AML-193 (cell line): ENCODE measurements at places on chromosomes 2 and 18.

DNA sequence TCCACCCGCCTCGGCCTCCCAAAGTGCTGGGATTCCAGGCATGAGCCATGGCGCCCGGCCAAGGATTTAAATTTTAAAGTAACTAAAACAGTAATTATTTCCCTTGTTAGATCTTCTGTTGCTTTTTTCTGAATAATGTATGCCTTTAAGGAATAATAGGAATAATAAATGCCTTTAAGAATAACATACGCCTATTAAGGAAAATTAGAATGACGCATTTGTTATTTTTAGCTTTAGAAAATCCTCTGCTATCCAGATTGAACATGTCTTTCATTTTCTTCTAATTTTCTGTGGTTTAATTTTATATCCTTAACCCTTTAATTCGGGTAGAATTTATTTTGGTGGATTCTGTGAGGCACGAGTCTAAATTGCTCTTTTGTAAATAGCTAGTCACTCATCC, 23.1 kb upstream of the TMBIM1 start:
- DNase-seq: no peak

- no peak for DNase-seq
Measured at GRCh38 chr2:169050476-169051240, 18.7 kb upstream of the DHRS9 start.

DNA sequence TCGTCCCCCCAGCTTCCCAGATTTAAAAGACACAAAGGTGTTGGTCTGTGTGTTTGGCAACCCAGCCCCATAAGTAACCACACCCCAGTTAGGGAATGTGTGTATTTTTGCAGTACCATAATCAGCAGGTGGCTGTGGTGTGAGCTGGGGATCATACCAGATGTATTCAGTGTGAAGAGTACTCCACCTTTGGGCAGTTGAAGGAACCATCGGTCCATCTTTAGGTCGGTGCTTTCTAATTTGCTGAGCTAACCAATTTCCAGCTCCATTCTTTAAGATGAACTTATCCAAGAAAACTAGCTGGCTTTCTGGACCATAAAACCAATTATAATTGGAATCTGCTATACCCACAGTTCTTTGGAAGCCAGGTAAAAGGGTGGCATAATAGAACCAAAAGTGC, 3.2 kb downstream of the DSEL start:
- no peak for DNase-seq

GRCh38 chr2:210072922-210073509, 70.6 kb downstream of the RPE start:
- DNase-seq: peak; percentile 71

GRCh38 chr2:159153951-159154350, 132.6 kb downstream of the WDSUB1 start:
- DNase-seq: no peak

DNA sequence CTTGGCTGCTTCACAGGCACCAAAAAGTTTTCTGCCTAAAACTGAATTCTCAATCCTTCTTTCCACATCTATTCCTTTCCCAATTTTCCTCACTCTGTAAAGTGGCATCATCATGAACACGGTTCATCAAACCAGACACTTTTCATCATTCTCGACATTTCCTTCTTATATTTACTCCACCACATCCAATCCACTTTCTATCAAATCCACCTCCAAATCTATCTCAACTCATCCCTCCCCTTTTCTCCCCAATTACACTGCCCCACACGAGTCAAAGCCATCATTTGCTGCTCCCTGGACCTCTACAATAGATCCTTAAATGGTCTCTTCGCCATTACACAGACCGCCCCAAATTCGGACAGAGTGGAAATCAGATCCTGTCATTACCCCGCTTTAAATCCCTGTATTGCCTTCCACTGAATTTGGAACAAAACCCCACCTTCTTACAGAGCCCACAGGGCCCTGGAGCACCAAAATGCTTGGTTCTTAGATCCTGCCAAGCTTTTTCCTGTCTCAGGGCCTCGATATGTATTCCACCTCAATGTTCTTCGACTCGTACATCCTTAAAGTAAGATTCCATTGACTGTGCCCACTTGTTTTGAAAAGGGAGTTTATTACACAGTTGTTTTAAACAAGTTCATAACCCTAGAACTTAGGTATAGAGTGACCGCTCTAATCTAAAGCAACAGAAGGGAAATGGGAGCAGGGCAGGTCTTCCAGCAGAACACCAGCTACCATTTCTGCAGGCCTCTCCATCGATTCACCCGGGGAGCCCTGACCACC, 856 bp downstream of the ACAA2 start:
- no peak for DNase-seq

DNA sequence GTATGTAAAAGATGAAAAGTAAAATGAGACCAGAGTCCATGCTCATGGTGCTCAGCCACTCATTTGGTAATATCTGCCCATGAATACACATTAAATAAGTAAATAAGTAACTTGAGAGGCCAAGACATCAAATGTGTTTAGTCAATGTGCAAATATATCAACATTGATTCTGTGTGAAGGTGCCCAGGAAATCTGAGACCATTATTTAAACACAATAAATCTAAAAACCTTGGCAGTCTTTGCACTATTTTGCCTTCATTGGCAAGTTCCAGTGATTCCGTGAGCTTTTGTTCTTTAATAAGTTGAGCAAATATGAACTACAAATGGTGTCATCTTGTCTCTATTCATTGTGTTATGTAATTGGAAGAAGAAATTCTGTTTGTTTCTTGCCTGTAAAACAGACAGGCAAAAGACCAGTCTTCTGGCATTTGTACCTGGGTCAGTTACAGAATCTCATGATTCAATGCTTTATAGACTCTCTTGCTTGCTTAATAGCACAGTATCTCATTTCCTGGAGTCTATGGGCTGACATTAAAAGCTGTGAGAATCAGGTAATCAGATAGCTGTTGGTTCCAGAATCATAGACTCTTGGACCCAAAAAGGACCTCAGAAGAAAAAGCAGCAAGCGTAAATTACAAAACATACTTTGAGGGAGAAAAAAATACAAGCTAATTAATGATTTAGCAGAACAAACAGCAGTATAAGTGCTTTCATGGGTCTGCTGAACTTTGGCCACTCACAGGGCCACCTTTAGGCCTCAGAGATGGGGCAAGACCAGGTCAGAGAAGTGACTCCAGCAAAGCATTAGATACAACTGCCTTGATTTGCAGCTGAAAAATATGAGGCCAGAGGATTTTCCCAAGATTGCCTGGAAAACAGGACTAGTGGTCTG, 20.0 kb upstream of the SERPINB3 start:
- DNase-seq: no peak

DNA sequence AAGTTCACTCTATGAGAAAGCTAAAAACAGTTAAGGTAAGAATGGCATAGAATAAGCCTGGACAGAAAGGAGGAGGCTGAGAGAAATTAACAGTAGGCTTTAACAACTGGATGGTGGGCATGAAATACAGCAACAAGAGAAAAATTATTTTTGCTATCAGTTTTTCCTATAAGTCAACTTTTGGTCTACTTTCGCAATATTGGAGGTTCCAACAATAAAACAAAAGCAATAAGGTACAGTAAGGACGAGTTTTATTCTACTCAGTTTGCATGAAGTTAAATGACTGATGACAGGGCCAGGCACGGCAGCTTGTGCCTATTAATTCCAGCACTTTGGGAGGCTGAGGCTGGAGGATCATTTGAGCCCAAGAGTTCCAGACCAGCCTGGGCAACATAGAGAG, 17.3 kb downstream of the RAB1A start:
- no peak for DNase-seq

DNA sequence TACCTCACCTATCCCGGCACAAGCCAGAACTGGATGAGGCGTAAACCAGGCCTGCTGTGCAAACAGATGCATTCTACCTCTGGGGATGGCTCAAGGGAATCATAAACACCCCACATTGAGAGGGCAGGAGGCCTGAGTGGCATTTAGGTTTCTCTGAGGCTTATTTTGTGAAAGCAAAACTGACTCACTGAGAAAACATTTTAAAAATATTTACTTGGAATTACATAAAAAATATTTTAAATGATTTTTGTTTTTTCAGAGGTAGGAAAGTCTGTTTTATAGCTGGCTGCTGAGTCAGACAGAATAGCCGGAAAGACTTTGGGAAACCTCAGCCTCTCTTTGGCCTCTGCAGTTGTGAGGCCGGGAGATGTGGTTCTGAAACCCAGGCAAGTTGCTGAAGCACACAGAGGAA, 244.1 kb downstream of the NCKAP5 start:
- no peak for DNase-seq

DNA sequence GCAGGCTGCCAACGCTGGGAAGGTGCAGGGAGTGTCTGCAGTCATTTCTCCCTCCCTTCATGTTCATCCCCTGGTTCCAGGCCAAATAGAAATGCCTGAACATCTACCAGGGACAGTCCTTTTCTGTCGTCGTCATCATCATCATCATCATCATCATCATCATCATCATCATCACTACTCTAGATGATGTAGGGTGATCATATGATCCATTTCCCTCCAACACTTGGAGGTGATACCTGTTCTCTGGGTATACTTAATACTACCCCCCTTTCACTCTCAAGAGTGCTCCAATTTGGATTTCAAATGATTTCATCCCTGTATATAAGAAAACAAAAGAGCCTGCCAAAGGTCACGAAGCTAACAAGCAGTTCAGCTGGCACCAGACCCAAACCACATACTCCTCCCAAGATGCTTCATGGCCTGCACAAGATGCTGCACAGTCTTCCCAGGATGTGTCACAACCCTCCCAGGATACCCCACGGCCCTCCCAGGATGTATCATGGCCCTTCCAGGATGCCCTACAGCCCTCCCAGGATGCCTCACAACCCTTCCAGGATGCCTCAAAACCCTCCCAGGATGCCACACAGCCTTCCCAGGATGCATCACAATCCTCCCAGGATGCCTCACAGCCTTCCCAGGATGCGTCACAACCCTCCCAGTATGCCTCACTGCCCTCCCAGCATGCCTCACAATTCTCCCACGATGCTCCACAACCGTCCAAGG, 257.9 kb downstream of the DYSF start:
- no peak for DNase-seq

GRCh38 chr18:2532797-2533196, 38.5 kb downstream of the METTL4 start:
- no peak for DNase-seq

DNA sequence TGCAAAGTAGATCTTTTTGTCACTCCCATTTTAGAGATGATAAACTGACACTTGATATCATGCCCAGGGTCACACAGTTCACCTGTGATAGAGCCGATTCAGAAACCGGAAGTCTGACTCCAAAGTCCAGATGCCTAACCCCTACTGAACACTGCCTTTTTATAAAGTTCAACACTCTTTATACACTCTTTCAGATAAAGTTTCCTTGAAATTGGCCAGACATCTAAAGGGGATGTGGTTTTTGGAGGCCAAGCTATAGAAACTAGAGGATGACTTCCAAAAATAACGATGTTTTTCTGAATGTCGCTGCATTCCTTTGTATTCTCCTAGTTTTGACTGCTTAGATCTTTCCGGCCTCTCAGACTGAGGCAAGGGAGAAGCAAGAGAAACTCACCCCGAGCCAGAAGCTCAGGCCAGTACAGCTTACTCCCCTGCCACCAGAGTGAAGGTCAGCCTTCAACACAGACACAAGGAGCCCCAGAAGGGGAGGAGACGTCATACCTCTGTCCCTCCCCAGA, 61.8 kb downstream of the NRP2 start:
- no peak for DNase-seq

DNA sequence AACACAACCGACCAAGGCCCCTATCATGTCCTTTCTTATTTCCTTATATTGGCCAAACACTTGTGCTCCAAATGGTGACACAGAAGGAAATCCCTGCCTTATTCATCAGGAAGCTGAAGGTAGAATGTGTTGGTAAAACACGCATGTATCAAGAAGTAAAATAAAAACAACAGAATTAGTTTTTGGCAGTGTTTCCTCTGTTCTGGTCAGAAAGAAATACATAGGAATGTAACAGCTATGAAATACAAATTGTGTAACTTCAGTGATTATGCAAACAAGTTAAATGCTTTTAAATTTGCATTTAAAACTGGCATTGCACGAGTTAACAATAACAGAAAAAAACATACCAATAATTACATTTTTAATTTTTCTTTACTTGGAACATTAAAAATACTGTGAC, 19.3 kb downstream of the ST6GAL2 start:
- DNase-seq: no peak

DNA sequence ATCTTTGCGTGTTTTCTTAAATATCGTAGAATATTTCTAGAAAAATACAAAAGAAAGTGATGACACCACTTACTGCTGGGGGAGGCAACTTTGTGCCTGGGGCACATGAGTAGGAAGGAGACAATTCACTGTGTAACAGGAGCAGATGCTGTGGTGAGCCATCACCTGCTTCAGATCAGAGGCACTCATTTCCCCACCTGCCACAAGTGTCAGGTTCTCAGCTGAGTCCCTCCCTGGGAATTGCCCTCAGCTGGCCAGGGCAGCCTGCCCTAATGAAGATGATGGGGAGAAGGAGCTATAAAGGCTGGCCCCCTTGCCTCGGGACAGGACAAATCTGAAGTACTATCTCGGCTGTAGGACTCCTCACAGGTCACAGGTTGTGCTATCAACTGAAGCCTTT, 322.8 kb downstream of the STK39 start:
- DNase-seq: no peak

DNA sequence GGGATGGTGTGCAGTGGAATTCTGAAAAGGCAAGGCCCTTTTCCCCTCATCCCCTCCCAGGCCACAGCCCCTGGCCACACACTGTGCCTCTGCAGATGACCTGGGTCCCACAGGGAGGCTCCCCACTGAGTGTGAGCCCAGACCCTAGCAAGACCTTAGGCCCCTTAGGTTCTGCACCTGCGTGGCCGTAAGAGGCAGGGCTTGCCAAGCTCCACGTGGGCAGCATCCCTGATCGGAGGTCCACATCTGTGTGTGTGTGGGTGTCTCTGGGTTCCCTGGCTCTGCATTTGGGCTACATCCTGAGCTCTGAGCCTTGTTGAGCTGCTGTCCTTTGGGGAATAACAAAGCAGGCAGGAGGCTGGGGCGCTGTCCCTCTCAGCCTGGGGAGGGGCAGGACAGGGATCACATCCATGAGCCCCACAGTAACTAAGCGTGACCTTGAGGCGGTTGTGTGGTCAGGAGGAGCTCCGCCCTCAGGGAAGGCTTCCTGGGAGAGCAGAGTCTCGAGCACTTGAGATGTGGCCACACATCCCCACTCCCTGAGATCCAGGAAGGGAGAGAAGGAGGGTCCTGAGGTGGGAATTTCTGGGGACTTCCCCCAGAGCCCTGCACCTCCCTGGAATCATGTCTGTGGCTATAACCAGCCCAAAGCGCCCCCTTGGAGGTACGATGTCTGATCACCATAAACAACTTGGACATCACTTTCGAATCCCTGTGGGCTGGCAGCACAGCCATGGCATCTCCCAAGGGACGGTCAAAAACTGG, 84.8 kb downstream of the STPG4 start:
- DNase-seq: no peak

GRCh38 chr2:156158808-156159207, 173.7 kb downstream of the NR4A2 start:
- no peak for DNase-seq
